ENCODE measurements at places on chromosomes 12 and 14.

DNA sequence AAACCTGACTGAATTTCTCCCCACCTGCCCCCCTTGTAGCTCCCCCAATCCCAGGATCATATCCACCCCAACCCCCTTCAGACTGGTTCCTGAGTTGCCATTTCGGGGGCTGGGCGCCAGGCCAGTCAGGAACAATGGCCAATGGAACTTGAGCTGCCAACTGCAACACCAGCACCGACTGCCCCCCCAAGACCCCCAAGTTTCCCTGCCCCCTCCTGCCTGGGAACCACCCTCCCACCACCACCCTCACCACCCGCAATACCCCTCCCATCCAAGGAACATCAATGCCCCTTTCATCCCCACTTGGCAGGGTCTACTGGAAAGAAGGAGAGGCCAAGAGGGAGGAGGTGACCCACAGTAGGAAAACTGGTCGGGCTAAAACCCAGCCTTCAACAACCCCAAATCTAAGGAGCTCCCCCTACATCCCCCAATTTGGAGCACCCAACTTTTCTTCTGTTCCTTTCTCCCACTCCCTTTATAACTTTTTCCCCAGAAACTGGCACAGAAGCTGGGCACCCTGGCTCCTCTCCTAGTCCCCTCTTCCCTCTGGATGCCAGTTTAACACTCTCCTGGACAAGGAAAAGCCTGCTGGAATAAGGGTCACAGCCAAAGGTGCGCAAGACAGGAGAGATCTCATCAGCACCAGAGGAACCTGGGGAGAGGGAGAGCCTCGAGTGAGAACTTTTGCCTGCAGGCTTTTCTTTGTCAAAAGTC, 1.6 kb upstream of the NDRG2 start:
- DNase-seq = no peak

DNA sequence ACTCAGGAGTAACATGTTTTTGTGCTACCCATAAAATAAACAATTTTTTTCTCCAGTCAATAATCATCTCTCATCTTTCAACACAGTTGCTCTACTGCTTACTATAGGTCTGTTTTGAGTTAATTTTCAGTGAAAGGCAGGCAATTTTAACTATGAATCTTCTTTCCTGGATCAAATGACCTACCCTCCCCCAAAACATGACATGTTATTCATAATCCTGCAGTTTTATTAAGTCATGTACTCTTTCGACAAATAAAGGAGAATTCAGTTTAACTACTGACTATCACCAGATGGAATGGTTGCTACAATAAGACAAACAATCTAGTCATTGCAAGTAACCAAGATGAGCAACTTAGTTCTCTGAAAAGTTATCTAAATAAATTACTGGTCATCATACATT, 106.0 kb upstream of the FAR2 start:
- peak; percentile 85 for DNase-seq

DNA sequence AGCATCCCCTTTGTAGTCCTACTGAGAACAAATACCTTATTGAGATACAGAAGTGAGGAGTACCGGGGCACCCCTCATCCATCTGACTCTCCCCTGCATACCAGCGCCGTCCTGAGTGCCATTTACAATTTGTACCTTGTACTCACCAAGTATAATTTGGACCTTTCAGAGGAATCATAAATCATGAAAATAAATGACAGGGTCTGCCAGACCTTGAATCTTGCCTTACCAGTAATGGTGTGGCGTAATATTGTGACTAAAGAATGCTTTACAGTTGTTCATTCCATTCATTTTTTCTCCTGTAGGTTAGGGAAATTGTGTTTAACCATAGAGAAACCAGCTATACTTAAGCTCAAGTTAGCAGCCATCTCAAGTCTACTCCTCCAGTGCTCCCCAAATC, 243.7 kb upstream of the RGS6 start:
- peak; percentile 66 for DNase-seq

- no peak for DNase-seq
Measured at GRCh38 chr12:71164568-71165197, 6.9 kb upstream of the TSPAN8 start.
